ENCODE measurements at places on chromosomes 11 and 22.

- DNase-seq: no peak
Observed at GRCh38 chr11:108734956-108735559, 70.2 kb downstream of the DDX10 start.

DNA sequence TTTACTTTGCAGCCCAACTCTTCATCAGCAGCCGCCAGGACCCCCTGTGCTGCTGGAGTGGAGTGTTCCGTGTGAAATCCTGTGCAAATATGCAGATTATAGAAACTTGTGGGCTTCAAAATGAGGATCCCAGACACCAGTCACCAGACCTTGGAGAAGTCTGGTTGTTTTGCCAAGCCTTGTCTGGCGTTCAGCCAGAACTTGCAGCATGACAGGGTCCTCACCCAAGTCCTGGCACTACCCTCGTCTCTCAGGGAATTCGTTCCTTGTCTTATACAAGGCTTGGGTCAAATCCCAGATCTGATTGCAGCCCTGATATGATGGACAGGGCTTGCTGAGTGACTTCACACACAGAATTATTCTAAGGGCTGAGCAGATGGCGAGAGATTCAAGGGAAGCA lies 18.9 kb downstream of the SHISAL1 start:
- DNase-seq: no peak

- DNase-seq: no peak
Observed at GRCh38 chr11:86692317-86692716, 19.9 kb upstream of the ME3 start.

DNA sequence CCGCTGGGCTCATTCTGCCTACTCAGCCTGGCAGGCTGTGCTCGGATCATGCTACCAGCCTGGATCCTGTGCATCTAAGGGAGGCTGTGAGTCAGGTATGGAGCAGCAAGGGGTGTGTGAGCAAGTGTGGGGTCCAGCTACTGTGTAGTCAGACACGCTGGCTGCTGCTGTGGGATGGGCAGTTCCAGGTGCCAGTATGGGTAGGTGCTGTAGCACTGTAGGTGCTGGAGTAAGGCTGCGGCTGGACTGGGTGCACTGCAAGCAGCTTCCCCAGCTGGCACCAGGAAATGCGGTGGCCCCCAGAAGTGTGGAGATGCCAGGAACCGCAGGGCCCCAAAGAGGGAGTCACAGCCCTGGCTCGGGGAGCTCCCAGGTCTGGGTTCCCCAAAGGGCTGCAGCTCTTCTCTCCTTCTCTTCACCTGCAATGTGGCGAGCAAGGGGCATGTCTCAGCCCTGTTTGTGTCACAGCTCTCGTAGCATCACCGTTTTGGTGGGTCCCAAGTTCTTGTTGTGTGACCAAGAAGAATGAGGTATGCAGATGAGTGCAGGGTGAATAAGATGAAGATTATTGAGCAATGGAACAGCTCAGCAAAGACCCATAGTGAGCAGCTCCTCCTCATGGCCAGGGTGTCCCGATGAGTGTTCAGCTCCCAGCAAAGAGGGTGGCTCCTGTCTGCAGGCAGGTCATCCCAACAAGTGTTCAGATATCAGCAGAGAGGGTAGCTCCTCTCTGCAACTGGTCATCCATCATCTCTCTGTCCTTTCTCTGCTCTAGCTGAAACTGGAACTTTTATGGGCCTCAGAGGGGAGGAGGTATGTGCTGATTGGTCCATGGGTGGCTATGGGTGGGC lies 462.9 kb downstream of the TBC1D22A start:
- no peak for DNase-seq

GRCh38 chr11:45622283-45622682 lies 43.1 kb downstream of the CHST1 start:
- DNase-seq: no peak

- no peak for DNase-seq
Observed at GRCh38 chr11:64443001-64443400, 84.0 kb downstream of the RPS6KA4 start.

GRCh38 chr11:37533830-37534229 lies 935.8 kb upstream of the RAG2 start:
- no peak for DNase-seq

GRCh38 chr11:75223954-75224643 lies 16.5 kb upstream of the TPBGL start:
- no peak for DNase-seq

DNA sequence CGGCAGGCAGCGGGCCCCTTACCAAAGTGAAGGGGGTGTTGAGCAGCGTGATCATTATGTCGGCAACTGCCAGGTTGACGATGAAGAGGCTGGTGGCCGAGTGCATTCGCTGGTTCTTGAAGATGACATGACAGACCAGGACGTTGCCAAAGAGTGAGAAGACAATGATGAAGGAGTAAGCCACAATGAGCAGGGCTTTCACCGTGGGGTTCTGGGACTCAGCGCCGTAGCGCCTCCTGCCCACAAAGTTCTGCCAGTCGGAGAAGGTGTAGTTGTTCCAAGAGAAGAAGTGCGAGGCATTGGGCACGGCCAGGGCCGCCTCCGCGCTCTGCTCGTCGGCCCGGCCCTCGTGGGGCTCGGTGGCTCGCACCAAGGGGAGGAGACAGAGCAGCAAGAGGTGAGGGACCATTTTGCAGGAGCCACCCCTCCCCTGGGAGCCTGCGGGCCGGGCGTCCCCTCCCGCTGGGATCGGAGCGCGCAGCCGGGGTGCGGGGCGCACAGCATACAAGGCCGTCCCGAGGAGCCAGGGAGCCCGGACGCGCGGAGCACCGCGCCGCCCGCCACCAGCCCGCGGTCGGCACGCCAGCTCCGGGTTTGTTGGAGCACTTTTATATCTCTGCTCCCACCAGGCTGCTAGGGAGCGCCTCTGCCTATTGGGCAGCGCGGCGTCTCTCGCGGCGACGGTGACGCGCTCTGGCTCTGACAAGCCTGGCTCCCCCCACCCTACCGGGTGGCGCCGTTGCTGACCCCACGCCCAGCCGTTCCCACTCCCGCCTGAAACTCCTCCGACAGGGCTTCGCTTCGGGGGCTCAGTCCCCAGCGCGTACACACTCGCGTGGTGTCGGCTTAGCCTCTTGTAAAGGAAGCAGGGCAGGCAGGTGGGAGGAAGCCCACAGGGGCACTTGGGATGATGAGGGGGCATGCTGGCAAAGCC lies at the start of gene GPR83:
TSS of gene GPR83 (minus strand) at position 581 of the 934 bp plus-strand sequence. CDS start at position 409, 172 bp downstream.
- no peak for DNase-seq

DNA sequence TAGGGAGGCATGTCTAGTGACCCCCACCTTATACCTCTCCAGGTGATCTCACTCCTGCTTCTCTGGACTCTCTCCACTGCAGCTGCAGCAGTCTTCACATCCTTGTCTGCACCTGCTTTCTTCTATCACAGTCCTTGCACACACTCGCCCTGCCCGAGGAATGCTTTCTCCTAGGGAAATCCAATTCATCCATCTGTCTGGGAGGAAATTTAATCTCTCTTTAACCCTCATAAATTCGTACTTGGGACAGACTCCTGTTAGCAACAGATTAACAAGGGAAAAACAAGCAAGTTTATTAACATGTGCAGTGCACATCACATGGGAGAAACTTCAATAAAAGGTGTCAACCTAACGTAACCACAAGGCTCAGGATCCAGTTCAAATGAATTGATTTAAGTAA lies 11.3 kb upstream of the RCN1 start:
- no peak for DNase-seq

GRCh38 chr11:6269994-6270393 lies 10.4 kb downstream of the CCKBR start:
- DNase-seq: no peak

- no peak for DNase-seq
Observed at GRCh38 chr11:134535029-134536025, 123.3 kb upstream of the B3GAT1 start.

GRCh38 chr11:85109141-85109540 lies 518.0 kb downstream of the DLG2 start:
- DNase-seq: no peak

DNA sequence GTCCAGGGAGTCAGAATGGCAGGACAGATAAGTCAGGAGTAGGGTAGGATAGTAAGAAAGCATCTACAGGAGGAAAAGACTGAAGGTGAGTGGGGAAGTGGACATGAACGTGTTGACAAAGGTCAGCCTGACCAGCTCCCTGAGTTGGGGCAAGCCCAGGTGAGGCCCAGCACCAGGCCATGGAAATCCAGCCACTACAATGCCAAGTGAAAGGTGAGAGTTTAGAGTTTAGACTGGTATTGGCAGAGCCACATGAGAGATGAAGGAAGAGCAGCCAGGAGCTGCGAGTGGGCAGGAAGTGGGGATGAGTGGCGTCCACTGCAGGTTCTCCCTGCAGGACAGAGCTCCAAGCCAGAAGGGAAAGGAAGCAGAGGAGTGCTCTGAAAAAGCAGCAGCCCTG lies 16.5 kb upstream of the SMCO4 start:
- no peak for DNase-seq

DNA sequence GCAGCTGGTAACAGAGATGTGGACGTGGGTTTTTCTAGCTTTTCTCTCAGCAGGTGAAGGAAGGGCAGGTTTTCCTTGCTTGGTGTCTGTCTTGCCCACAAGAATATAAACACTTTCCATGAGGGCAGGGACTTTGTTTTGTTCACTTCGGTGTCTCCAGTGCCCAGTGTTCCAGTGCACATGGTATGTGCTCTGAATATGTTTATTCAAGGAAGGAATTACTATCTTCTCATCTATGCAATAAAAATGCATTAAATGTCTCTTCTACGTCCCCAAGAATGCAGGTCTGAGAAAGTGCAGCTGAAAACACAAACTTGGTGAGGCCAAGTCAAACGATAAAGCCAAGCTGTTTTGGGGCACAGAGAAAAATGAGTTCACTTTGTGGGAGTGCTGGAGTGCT lies 56.3 kb upstream of the PLET1 start:
- no peak for DNase-seq

GRCh38 chr11:68328374-68329091 lies 16.1 kb downstream of the LRP5 start:
- DNase-seq: no peak

DNA sequence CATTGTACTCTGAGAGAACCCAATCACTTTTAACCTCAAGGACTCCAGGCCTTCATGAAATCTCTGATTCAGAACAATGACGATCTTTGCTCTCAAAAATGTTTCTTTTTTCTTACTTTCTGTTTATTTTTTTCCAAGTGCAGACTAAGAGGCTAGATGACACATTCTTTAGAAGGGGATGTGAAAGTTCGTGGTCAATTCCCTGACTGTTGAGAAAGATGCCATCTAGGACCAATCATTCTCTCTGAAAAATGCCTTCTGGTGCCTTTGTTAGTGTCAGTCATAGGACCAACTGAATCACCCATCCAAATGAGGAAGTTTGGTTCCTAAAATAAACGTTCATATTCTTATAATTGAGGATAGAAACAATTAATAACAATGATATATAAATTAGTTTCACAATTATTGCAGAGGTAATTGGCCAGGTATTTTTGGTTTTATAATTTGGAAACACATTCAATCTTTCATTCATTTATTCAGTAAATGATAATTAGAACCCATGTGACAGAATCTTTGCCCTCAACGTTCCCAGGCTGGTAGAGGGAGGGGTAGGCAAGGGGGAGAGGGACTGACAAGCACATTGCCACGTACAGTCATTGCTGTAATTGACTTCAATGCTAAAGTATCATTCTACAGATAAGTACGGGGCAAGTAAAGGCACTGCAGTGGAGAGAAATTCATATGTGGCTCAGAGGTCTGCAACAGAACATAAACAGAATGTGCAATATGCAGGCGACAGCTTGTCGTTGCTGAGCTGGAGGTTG lies 333.4 kb upstream of the MPPED2 start:
- DNase-seq: no peak

DNA sequence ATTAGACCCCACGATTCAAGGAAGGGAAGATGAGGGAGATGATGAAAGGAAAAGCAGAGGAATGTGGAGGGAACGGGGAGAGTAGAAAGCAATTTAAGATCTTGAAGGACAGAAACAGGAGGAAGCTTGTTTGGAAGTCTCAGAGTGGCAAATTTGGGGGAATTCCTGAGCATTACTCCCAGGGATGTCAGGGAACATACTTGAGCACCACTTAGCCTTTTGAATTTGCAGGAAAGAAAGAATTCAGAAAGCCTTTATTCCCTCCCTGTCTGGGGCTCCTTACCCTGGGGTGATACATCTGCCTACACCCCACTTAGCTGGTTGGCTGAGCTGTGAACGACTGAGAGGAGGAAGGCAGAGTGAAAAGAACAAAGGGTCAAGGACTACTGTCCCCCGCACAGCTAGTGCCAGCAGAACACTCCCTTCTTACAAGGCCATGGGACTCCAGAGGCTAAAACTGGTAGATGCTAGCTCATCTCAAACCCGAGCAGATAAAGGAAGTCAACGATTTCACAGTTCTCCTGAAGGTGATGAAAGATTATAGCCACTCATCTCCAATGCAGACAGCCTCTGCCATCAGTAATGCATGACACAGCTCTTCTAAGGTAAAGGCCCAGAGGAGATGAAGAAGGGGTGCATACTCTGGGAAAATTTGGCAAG lies 84.0 kb upstream of the AKIP1 start:
- no peak for DNase-seq

DNA sequence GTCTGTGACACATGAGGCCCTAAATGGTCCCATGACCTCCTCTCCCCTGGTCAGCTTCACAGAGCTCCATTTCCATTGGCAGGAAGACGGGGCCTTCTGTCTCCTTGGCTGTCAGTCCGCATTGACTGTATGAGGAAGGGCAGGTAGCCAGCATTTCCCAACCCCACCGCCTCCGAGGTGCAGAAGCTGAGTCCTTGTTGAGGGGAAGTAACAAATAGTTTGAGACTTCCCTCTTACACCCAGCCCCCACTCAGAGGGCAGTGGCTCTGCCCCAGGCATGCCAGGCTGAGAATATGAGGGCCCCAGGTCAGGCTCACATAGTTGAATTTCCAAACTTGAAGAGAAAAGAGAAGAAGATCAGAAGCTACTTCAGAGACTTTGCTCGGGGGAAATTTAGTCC lies 611.1 kb downstream of the BRD1 start:
- DNase-seq: no peak

- DNase-seq: no peak
Observed at GRCh38 chr22:36337365-36338130, 50.2 kb downstream of the MYH9 start.

DNA sequence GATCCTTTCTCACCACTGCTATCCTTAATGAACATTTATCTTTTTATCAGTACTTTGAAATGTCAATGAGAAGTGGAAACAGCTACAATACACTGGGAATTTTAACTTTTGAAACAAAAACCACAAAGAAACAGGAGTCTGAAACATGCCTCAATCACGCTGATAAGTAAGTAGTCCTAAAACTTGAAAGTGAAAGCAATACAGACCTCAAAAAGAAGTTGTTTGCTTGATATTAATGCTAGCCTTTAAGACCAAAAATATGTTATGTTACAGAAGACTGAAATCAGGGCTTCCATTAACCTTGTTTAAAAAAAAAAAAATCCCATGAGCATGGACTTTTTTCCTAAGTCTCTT lies 21.3 kb downstream of the PHF21A start:
- no peak for DNase-seq

GRCh38 chr11:118078911-118079411 lies 2.1 kb downstream of the TMPRSS4 start:
- no peak for DNase-seq

- no peak for DNase-seq
Observed at GRCh38 chr11:88815505-88815904, 250.3 kb downstream of the GRM5 start.

- no peak for DNase-seq
Observed at GRCh38 chr11:9700105-9700801, 36.4 kb downstream of the SWAP70 start.

GRCh38 chr22:25051073-25051472 lies 98.6 kb downstream of the KIAA1671 start:
- DNase-seq: no peak

- DNase-seq: no peak
Observed at GRCh38 chr11:37280200-37280599, 682.2 kb upstream of the RAG2 start.

Measured in stimulated activated CD4-positive, alpha-beta T cell treated with anti-CD3 and anti-CD28 coated beads, Interleukin-4, amount 100 ng/mL, for 4 hours (primary cell).